Upper lobe of left lung (tissue), 6 donors: ENCODE measurements at places on chromosomes 5 and 9.

DNA sequence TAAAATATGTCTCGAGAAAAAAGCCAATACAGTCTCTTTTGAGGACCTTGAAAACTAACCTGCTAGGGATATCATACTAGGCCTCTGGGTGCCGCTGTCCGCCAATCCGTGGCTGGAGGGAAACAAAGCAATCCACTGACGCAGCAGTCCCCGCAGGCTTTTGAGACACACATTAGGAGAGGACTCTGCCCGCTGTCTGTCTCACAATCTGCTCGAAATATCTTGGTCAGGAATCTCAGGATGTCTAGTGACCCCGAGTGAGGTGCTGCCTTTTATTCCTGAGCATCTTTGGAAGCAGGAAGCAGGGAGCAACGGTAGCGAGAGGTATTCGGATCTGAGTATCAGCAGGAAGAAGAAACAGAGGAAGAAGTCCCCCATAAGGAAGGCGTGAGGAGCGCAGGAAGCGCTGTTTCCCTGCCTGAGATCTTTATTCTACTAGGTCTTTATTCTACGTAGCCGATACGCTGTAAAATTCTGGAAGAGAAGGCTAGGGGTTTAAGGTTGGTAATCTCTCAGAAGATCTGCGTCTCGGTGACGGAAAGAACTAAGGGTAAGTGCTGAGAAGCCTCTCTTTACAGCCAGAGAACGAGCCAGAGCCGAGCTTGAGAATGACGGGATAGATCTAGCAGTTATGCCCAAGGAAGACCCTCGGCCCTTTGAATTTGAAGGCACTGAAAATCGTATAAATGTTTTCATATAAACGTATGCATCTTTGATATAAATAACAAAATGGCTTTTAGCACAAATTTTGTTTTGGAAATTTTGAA, 4.0 kb upstream of the PCDHGA1 start:
- peak; percentile 48 for DNase-seq

- no peak for DNase-seq
Measured at GRCh38 chr5:99747342-99747741, 787.8 kb upstream of the FAM174A start.

- DNase-seq = no peak
Measured at GRCh38 chr5:160155017-160155750, 35.9 kb upstream of the PWWP2A start.

DNA sequence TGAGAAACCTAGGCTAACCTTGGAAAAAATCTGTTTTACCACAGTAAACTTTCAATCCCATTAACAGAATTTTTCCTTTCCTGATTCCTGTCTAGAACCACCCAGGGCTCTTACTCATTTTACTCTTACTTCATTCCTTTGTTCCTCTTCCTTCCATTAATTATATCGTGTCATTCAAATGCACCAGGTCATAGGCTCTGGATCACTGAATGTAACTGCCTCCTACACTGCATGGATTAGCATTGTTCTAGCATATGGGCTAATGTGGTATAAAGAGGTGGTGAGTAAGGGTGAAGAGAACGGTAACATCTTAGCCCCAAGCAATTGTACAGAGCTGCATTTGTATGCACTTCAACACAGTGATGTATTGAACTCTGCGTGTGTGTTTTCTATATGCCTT, 49.5 kb upstream of the SPINK5 start:
- DNase-seq = no peak

DNA sequence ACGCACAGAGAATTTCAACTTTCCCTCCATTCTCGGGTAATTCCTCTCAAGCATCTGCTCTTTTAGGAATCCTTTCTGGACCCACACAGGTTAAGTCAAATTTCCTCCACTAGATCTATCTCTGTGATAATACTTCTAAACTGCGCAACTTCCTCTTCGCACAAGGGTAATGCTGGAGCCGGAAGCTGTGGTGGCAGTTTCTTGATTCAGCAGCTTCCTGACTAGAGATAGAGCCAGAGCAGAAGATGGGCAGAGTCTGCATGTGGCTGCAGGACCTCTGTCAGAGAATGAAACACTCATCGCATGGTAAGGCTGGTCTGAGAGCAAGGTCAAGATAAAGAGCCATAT, 11.1 kb upstream of the CDC42SE2 start:
- DNase-seq = peak; percentile 85

GRCh38 chr9:75002422-75003023, 25.6 kb downstream of the CARNMT1 start:
- DNase-seq = no peak

DNA sequence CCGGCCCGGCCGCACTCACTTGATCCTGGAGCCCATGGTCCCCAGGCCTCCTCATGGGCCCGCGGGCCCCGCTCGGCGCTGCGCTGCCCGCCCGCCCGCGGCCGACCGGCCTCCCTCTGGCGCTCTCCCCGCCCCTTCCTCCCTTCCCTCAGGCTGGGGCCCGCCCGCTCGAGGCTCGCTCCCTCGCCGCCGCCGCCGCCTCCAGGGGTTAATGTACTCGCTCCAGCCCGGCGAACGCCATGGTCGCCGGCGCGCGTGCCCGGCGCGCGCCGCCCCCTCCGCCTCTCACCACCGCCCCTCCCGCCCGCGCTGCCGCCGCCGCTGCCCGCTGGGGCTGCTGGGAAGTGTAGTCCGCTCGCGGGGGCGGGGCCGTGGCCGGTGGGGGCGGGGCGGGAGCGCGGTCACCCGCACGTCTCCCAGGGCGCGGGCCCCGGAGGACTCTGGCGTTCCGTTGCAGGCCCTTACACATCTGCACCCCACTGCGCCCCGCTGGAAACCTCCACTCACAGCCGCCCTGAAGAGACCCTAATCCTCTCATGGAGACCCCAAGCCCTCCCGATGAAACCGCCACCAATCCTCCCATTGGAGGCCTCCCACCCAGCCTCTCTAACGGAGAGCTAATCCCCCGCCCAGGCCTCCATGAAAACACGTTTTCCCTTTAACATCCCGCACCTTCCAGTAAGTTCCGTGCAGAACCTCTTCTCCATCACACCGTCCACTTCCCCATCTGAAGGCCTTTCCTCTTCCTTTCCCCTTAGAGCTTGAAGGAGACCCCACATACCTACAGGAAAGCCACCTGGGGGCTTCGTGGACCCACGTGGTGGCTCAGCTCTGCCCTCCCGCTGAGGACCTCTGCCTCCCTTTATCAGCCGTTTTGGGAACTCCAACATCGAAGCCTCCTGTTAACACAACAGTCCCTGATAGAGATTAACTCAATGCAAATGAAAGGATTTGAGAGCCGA, at the start of gene DENND1A:
TSS of gene DENND1A (minus strand) at position 257 of the 962 bp plus-strand sequence. CDS start at position 36, 221 bp downstream.
- DNase-seq = peak; percentile 99

- no peak for DNase-seq
Measured at GRCh38 chr5:90557391-90557790, 1.2 kb upstream of the ADGRV1 start.

DNA sequence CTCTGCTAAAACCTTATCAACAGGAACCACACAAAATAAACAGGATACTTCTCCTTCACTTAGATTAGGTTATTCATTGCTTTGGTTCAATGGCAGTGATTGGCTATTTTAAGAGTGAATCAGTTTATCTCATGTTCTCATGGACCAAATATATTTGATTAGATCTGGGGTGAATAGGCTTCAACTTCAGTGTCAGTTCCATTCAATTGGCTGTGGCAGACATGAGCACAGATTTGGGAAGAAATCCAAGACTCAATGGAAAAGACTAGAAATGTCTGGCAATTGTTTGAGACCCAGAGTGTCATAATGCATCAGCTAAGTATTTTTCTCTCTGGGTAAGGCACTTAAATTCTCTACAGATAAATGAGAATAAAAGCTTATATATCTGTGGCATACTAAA, 37.1 kb downstream of the CDH18 start:
- DNase-seq = no peak

DNA sequence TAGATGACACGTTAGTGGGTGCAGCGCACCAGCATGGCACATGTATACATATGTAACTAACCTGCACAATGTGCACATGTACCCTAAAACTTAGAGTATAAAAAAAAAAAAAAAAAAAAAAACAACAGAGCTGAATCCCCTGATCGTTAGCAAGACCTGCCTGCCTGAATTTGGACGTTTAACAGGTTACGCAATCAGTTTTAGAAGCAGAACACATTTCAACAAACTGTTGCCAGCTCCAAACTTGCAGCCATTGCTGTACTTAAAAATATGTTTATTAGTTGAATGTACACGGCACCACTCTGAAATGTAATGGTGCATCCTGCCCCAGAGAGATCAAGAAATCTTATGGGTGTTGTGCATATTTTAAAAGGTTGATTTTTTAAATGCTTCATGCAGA, 680.0 kb downstream of the TLE4 start:
- no peak for DNase-seq

DNA sequence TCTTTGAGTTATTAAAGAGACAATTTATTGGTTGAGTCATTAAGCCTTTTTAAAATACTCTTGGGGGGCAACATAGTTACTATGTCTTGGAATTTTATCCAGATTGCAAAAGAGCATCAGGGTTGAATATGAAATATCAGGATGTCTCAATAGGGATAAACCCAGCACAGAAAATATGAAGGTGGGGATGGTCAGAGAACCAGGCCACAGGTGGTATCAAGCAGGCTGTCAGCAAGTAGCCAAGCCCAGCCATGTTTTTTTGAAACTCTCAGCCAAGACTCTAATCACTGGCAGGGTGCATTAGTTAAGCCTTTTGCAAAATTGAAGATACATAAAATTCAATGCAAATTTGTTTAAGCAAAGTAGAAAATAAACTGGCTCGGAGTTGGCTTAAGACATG, 468.9 kb downstream of the DTWD2 start:
- no peak for DNase-seq

DNA sequence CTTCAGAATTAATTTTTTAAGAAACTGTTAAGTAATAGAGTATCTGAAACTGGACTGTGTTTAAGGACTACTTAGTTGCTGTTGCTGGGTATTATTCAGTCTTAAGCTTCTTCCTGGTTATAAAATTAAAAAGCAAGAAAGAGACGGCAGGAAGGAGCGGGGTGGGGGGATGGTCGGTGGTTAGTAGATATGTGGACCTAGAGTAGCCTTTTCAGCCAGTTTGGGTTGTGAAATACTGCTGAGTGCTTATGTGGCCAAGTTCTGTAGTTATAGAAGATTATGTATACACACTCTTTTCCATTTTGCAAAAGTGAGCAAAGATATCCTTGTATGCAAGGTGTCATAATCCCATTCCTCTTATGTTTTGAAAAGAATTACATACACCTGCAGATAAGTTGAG, 28.5 kb downstream of the TRIO start:
- no peak for DNase-seq

GRCh38 chr5:142515036-142515435, 170.9 kb downstream of the FGF1 start:
- no peak for DNase-seq

- DNase-seq = no peak
Measured at GRCh38 chr9:83466351-83466750, 71.8 kb downstream of the FRMD3 start.

- DNase-seq = no peak
Measured at GRCh38 chr9:86801246-86801645, 146.1 kb downstream of the GAS1 start.

DNA sequence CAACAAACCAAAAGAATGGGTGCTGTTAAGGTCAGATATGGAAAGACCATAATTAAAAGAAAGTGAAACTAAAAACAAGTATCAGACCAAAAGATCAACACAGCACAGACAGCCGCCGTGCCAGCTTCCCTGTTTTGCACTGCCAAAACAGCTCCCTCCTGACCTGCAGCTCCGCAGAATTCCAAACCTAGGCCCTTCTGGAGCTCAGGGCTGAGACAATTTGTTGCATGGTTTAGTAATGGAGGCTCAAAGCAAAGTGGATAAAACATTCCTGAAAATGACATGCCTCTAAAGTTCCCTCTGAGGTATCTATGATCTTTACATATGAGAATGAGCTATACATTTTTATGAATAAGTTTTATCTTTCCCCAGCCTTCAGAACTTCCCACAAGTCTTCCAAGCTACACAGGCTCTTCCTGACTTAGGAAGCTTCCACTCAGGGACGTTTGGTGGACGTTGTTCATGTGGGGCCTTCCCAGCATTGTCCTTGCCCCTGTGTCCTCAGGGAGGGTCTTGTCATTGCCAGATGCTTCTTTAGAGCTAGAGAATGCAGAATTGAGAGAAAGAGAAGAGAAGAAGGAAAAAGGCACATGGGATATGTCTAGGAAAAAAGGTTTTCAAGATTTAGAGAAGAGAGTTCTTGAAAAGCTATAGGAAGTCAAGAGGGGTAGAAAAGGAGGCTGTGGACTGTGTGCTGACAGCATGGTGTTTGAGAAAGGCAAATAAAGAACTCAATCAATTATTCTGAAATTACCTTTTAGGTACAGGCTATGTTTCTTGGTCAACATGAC, 28.4 kb upstream of the SSBP2 start:
- DNase-seq = no peak

DNA sequence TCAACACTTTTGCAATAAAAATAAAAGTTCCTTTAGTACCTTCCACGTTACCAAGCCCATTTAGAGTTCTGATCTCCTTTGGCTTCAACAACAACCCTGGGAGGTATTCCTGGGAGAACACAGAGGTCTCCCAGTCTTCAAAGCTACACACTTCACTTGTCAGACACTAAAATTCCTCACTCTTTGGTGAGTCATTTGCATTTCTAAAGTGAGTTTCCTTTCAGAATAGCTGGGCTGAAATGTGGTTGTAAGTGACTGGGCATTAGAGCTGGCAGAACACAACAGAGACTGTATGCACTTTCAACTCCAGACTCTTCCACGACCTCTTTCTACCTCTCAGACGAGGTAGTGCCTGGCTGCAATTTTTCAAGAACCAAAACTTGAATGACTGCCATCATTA, 11.5 kb upstream of the F2RL1 start:
- DNase-seq = no peak

- DNase-seq = no peak
Measured at GRCh38 chr5:95669985-95670384, 12.8 kb downstream of the SPATA9 start.

DNA sequence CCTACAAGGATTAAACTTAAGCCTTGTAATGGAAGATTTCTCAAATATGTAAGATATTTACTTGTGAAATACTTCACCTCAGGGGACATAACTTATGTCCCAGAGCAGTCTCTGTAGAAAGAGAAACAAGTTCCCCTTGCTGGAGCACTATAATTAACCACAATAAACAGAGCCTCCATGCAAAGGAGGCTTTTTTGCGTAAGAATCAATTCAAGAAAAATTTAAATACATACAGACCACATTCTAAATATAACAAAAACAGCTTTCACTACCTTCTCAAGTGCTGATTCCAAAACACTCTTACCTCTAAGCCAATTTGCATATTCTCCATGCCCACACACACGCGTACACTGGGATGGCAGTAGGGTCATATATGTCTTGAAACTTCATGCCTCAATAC, 30.7 kb upstream of the CCNB1 start:
- no peak for DNase-seq

DNA sequence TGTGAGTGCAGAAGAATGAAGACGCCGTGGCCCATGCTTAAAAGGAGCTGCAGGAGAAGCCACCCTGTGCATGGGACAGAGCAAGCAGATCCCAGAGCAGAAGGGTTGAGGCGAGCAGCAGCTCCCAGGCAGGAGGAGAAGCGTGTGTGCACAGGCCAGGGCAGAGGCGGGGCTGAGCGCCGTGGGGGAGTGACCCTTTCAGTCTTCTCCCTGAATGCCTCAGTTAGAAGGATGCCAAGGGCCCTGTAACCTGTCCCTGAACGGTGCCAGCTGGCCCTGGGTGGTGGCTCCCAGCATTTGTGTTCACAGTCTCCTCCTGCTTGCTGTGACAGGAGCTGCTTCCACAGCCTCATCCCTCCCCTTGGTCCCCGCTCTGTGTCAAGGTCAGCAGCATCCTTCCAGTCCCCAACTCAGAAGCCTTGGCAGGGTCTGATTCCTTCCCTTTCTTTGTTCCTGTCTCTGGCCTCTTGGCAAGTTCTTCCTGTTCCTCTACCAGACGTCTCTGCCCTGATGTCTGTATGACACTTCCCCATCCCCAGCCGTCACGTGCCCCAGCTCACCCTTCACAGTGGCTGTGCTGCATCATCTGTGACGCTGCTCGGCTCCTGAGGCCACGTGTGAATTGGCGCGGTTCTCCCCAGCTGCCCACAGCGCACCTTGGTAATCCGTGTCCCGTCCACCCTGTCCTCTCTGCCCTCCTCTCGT, 5.2 kb downstream of the EXOC3 start:
- DNase-seq = peak; percentile 73
